Activated naive CD4-positive, alpha-beta T cell (primary cell): ENCODE measurements at places on chromosomes 12 and 14.

GRCh38 chr12:78802593-78802992, 62.0 kb upstream of the SYT1 start:
- DNase-seq, result no peak

GRCh38 chr12:125355614-125356013, 290.4 kb downstream of the AACS start:
- no peak for DNase-seq

- no peak for DNase-seq
Measured at GRCh38 chr12:57118711-57119271, 7.6 kb upstream of the STAT6 start.

DNA sequence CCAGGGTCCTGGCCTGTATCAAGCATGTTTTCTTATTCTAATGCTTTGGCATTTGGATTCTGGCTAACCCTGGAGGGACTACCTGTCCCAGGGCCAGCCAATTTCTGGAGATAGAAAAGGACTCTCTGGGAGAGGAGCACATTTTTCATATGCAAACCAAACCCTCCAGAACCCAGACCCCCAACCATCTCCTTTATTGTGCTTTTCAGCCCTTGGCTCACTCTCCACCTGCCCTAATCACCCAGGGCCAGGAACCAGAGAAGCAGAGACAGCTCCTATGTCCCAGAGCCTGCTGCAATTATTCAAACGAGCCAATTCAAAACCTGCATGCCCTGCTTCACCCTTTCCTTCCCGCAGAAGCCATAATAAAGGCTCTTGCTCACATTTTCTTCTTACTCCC, 23.8 kb downstream of the HSPB8 start:
- no peak for DNase-seq

DNA sequence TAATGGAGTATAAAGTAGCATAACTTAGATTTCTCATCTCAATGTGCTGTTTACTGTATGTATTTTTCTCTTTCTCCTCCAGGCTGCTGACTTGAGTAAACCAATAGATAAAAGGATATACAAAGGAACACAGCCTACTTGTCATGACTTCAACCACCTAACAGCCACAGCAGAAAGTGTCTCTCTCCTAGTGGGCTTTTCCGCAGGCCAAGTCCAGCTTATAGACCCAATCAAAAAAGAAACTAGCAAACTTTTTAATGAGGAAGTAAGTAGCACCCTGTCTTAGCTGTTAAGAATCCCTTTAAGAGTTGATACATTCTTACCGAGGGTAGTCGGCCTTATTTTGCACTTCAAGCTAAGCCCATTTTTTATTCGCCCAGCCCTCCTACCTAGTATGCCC, 55.2 kb downstream of the WDR20 start:
- no peak for DNase-seq

DNA sequence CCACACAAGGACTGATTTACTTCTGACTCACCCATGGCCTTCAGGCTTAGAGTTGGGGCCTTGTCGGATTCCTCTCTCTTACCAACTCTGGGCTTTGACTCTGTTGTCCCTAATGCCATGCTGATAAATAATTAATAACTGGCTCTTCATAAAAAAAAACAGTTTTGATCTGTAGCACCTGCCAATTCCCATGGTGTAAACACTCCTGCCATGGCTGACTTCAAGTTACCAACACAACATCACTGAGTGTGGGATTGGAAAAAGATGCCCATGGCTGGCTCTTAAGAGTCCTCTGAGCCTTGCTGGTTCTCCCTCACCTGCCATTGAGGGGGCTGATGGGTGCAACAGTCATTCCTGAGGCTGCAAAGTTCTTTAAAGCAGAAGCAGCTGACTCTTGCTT, 104.8 kb downstream of the KIF26A start:
- DNase-seq, result no peak

- DNase-seq, result no peak
Measured at GRCh38 chr14:34713681-34714319, 593 bp downstream of the CFL2 start.

DNA sequence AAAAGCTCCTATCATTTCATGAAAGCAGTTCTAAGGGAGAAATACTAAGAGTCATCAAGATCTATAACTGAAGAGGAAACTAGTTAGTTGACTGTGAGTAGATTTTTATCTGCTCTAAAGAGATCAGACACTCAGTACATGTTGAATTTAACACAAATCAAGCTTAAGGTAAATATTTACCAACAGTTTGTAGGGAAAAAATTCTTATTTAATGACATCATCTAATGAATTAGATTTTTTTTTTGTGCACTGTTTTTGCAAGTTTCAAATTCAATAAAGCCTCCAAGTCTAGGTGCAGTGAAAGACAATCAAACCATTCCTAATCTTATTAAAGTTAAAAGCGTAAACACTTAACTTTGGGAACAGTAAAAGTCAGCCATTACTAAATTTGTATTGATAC, 93.0 kb upstream of the PRKD1 start:
- DNase-seq, result no peak

- DNase-seq, result no peak
Measured at GRCh38 chr12:113416091-113416754, 6.0 kb upstream of the SDSL start.

DNA sequence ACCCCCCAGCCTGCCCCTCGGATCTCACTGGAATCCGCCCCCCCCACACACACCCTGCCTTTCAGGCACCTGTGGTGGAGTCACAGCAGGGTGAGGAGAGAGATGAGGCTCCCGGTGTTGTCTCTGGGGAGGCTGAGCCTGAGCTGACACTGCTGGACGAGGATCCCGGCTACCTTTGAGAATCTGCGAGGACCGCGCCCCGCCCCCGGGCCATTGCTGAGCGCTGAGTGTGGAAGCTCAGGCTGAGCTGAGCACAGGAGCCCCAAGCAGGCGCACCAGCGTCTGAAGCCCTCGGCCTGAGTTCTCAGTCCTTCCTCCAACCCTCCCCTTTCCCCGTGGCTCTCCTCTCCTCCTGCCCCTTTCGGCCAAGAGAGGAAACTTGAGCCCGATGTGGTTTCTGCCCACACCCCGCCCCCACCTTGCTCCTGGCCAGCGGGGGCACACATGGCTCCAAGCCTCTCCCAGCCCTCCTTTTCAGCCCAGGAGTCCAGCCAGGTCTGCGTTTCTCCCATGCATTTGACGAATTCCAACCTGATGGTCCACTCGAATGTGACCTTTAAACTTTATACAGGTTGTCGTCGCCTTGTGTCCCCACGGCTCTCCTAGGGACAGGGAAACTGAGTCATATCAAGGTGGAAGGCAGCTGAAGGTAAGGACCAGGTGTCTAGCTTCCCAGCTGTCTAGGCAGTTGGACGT, at the start of gene NFE2:
NFE2 (minus strand) TSS at position 284 of the 696 bp plus-strand sequence. CDS start 5,767 bp downstream, outside the sequence.
- peak; percentile 17 for DNase-seq

DNA sequence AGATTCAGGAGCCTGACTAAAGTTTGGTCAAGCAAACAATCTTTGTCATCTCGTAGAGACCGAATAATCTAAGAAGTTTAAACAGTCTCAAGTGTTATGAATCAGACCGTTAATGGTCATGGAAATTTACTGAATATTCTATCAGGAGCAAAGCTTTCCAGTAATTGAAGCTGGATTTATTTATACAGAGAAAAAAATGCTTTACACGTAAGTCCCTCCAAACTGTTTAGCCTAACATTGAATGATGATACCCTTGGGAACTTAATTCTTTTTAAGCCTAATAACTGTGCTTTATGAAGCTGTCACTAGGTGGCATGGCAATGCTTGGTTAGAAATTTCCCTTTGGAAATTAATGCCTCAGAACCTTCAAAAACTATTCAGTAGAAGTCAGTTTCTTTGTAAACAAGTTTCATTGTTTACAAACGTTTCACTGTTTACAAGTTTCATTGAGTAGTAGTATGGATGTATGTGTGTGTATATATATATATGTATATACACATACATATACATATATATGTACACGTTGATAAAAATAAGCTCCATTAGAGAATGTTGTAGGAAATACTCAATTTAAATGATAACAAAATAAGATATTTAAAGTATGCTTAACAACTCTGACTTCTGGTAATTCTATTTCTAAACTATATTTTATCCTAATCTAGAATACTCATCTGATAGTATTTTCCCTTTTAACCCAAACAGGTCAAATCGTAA, 32.1 kb downstream of the DEPDC4 start:
- DNase-seq, result no peak

DNA sequence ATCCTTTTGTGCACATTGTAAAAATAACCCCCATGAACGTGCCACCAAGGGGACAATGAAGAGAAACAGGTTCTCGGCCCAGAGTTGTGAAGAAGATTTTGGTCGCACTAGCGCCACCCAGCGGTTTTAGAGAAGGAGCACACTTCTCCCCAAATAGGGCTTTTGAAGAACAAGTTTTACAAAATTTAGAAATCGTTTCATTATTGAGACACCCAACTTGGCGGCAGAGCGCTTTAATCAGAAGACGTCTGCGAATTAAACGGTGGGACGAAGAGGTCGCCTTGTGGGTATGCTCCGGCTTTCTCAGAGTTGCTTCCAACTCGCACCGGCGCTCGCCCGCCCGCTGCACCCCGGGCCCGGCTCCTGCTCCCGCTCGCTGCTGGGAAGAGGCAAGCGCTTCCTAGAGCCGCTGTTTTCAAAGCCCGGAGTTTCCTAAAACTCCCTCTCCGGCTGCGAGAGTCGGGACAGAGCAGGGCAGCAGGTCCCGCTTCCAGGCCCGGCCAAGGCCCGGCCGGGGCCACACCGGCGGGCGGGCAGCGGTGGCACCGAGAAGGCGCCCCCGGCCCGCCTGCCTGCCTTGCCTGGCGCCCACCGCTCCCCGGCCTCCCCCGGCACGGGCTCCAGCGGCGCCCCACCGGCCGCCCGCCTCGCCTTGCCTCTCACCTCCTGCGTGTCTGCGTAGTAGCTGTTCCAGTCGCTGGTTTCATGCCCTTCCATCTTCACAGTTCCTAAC, 645 bp downstream of the FOXA1 start:
- no peak for DNase-seq

- DNase-seq, result no peak
Measured at GRCh38 chr14:51566831-51567582, 84.7 kb upstream of the FRMD6 start.

DNA sequence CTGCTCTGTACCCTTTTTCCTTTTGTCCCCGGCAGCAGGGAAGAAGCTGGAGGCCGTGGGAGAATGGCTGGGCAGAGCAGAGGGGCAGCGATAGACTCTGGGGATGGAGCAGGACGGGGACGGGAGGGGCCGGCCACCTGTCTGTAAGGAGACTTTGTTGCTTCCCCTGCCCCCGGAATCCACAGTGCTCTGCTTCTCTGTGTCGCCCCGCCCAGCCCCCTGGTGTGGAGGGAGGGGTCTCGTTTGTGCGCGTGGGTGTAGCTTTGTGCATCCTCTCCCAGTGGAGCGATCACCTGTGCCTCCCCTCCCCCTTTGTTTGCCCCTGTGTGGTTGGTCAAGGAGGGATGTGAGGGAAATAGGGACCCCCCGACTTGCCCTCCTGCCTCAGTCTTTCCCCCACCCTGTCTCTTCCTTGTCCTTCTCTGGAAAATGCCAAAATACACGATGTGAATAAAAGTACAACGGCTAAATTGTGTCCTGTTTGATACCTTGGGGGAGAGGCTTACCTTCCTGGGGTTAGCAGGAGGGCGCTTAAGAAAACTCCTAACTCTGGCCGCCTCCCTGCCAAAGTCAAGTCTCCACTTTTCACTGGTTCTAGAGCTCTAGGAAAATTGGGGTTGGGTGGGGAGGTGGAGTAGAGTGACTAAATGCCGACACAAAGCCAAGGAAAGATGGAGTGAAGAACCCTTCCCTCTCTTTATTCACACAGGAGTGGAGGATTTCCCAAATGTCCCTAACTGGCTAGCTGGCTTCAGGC, 990 bp upstream of the TPI1 start:
- no peak for DNase-seq

GRCh38 chr12:84973026-84973425, 60.4 kb upstream of the SLC6A15 start:
- no peak for DNase-seq

DNA sequence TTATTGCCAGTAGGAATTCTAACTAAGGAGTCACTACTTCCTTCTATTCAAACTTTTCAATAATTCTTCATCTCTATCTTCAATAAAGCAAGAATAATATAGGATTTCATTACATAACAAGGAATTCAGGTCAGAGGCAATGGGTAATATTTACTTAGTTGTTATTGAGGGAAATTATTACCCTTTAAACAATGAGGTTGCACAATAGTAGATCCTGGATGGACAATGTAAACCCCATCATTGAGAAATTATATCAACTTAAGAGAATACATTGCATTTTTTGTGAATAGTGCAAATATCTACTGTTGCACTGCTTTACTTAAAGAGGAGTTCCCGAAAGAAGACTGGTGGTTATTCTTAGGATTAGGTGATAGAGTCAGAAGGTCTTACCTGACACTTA, 43.8 kb downstream of the A2M start:
- no peak for DNase-seq

DNA sequence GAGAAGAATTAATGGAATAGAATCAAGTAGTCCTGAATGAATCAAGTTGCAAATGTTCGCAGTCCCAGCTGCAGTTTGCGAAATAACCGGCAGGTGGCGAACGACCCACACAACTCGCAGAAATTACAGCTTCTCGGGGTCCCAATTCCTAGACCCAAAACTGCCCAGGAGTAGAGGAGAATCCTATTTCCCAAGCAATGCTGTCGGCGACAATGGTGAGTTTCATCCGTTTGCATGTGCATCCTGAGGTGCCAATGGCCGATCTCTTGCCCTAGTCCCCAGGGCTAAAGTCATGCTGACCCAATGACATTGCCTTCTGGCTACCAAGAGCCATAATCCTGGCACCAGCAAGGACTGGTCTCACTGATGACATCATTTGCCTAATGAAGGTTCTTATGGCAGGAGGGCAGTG, 8.5 kb upstream of the ASCL1 start:
- DNase-seq, result peak; percentile 9

DNA sequence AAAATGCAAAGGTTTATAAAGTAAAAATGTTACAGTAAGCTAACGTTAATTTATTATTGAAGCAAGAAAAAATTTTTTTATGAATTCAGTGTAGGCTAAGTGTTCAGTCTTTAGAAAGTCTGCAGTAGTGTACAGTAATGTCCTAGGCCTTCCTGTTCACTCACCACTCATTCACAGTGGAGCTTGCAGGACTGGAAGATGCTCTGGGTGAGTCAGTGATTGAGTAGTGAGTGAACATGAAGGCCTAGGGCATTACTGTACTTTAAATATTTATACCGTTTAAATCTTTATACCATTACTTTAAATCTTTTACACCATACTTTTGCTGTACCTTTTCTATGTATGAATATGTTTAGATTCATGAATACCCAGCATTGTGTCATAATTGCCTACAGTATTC, 120.3 kb upstream of the SLC38A4 start:
- no peak for DNase-seq

GRCh38 chr14:105010891-105011291, 10.0 kb downstream of the CDCA4 start:
- DNase-seq, result no peak

GRCh38 chr12:55985341-55985740, 11.5 kb downstream of the RAB5B start:
- DNase-seq, result no peak

DNA sequence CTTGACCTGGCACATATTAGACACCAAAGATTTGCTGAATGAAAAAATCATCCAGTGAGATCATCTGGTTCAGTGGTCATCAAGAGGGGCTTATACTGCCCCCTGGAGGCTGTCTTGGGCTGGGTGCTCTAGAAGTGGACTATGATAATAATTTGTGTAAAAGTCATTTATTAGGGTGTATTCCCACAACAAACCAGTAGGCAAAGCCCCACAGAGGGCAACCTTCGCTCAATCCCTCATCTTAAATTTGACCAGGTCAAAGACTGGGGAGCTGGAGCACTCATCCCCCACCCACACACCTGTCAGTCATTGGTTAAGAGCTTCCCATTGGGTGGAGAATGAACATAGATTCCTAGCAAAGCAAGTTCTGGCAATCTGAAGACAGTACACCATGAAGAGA, 20.0 kb upstream of the FICD start:
- no peak for DNase-seq
